Fibroblast of mammary gland (primary cell): ENCODE measurements at places on chromosomes 4 and X.

DNA sequence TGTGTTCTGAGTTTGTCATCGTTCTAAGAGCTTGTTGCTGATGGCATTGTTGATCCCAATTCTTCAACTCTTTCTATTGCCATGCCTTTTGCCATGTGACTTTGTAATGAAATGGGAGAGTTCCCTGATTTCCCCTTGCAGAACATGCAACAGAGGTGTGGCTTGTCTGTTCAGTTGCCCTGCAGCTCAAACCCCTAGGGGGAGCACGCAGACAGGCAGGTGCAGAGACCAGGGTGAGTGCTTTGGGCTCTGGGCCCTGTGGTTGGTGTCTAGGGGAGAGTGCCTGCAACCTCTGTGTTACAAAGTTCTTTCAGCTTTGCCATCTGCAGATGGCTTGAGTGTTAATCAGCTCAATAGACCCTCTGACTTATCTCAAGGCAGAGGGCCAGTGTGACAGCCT lies 332.7 kb downstream of the MID1IP1 start:
- DNase-seq = no peak

DNA sequence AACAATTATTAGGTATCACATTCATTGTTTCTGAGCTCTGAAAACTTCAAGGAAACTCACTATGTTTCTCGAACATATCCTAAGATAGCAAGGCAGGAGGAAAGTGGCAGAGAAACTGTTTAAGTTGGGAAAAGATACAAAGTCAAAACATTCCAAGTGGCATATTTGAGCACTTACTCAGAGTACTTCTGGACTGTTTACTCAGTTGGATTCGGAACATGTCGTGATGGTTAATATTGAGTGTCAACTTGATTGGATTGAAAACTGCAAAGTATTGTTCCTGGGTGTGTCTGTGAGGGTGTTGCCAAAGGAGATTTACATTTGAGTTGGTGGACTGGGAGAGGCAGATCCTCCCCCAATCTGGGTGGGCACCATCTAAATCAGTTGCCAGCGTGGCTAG lies 298.3 kb downstream of the IL1RAPL2 start:
- DNase-seq = peak; percentile 35

DNA sequence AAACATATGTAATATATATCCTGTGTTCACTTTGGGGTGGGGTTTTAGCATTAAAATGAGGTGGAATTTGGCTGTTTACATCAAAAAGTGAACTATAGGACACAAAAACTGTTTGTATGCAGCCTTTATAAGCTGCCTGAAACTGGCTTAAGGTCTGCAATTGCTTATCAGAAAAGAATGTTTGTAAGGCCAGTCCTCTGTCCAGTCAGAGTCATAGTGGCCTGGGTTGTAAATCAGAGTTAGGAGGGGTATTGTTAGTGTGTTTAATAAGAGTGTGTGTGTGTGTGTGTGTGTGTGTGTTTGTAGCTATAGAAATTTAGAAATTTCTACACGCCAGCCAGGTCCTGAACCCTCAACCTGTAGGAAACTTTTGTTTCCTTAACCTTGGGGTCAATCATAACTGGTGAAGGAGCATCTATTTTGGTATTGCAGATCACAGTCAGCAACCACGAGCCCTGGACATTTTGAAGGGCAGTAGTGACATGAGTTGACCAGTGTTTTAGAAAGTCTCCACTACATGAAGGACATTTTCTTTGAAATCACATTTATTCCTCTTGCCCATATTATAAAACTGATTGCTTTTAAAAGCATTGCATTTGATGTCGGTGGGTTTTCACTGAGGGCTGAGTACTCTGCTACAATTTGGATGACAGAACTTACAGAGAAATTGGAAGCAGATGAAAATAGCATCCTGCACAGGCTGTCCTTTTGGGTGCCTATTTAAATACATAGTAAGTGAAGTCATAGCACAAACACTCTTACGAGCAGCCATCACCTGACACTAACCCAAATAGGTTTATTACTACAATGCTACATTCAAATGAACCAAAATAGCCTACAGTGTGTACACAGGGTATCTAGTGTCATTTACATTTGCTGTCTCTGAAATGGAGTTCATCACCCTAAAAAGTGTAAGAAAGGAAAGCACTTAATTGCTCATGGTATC lies 11.2 kb upstream of the TMEM154 start:
- DNase-seq = no peak

DNA sequence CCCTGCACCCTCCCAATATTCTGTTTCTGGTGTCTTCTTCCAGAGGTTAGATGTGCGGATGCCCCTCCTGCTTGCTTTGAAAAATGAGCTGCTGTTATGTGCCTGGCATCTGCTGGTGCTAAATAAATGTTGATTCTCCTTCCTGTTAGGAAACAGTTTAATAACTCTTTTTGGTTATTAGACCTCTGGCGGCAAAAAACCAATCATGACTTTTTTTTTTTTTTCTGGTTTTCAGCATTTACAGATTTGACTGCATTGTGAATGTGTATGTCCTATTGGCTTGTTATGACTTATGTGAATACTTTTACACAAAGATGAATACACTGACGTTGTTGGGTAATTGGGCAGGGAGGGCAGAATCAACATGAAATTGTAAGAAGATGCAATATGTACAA lies 13.6 kb upstream of the TMEM156 start:
- no peak for DNase-seq

GRCh38 chrX:14865201-14865600 lies 7.7 kb downstream of the FANCB start:
- DNase-seq = peak; percentile 7

- no peak for DNase-seq
These were observed 335.3 kb upstream of the NOCT start for GRCh38 chr4:138680256-138680655.

GRCh38 chr4:22667332-22667940 lies 25.3 kb upstream of the GBA3 start:
- peak; percentile 20 for DNase-seq

DNA sequence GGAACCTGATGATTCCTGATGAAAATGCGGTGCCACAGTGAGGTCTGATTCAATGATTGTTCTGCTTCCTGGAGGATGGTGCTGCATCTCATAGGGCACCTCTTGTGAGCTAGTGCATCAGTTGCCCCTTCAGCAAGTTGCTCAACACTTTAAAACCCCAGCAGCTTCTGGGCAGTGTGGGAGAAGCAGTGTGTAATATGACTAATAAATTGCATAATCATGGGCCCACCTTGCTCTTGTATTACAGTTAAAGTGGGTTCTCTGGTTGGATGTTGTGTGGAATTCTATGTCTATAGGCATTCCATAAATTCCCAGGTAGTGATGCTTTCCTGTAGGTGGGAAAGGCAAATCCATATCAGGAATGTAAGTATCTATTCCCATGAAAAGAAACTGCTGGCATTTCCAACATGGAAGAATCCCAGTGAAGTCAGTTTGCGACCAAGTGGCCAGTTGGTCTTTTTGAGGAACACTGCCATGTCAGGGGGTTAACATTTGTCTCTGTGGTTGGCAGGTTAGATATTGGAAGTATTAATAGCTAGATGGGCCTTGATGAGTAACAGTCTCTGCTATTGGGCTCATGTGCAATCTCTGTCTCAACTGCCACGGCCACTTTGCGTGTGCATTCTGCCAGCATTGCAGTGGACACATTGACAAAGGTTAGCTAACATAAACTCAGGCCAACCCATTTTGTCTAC lies 121.1 kb upstream of the OTUD4 start:
- peak; percentile 70 for DNase-seq

DNA sequence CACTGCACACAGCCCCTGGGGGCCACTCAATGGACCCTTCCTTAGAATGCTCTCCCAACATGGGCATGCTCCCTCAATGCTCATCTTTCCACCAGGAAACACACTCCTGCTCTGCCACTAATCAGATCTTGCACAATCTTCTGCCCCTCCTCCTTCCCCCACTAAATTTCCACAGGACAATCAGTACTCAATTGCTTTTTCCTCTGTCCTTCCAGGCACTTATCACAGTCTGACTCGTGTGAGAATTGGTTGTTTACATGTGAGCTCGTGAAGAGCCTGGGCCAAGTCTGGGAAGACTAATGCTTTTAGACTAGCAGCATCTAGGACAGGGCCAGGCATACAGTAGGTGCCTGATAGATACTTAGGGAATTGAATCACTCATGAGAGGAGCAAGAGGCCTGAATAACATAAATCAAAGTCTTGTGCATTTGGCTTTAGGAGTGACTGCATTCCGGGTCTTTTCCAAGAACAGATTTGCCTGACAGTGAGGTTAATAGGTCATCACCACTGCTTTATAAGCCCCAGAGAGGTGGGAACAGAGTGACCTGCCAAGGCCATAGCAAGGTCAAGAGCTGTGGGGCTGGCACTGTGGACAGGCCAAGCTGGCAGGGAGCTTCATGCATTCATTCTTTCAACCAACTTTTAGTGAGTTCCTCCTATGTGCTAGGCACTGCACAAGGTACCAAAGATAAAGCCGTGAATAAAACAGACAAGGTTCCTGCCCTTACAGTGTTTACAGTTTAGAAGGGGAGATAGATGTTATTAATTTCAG lies 55.0 kb downstream of the PRPS1 start:
- DNase-seq = peak; percentile 81

DNA sequence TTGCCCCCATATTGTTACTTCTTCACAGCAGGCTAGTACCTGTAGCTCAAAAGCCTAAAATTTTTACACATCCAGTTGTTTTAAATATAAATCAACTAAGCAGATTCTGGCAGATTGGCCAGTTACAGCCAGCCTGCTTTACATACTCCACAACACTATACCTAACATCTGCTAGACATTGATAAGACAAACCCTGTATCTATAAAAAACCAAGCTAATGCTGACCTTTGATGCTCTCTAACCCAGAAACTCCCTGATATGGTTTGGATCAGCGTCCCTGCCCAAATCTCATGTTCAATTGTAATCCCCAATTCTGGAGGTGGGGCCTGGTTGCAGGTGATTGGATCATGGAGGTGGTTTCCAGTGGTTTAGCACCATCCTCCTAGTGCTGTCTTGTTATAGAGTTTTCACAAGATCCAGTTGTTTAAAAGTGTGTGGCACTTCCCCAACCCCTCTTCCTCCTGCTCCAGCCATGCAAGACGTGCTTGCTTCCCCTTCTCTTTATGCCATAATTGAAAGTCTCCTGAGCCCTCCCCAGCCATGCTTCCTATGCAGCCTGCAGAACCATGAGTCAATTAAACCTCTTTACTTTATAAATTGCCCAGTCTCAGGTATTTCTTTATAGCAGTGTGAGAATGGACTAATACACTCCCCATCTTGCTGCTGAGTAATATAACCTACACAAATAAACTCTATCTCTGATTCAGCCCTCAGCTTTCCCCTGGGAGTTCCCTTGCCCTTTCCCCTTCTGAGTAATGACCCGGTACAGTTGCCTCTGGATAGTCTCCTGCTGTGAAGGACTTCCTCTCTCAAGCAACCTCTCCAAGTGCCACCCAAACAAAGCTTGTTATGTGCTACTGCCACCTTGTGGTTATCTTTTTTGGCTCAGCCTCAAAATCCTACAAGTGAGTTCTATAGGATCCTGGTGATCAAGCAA lies 39.6 kb downstream of the ZCCHC13 start:
- peak; percentile 98 for DNase-seq

DNA sequence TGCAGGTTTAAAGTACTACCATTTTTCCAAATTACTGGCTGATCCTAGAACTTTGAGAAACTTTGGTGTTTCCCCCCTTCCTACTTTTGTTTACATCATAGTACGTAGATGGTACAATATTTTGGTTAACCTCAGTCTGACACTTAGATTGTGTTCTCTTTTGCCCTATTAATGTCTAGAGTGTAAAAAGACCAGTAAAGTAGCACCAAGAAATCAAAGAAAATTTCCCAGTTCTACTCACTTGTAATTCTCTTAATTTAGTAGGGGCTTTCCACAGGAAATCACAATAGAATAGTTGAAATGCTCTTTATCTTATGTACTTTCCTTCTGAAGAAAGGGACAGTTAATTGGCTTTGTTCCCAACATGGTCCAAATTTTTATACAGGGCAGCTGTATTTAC lies 51.6 kb downstream of the NFKB1 start:
- DNase-seq = no peak

GRCh38 chrX:31154946-31155345 lies 83.1 kb upstream of the FTHL17 start:
- no peak for DNase-seq

DNA sequence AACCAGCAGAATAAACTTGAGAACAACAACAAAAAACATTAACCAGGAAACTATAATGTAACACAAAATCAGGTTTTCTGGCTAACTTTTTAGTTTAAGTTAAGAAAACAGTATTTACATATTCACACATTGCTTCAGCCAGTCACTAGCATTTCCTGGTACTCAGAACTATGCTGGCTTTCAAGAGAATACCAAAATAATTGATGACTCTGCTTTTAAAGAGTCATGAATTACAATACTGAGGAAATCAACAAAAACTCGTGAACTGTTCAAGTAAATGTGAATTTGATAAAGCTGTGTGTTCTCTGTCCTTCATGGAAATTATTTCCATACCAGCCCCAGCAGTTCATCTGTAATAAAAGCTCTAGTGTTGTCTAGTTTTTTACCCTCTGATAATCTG lies 27.4 kb downstream of the PRSS12 start:
- peak; percentile 17 for DNase-seq

- peak; percentile 67 for DNase-seq
These were observed 168.8 kb downstream of the CLCN4 start for GRCh38 chrX:10325611-10326010.

DNA sequence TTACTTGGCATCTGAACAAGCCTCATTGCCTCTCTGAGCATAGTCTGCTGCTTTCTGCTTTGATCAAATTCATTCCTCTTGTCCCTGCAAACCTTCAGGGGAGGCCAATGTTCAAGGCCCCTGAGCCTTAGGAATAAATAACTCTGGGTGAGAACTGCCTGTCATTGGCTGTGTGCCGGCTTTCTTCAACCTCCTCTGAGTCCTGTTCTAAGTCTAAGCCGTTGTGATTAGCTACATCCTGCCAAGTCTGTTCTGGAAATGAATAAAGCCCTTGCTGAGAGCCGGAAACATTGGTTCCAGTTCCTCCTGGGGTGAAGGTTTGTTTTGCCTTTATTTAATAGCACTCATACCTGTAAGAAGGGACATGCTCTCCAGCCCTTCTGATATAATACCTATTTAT lies 13.8 kb downstream of the RNF4 start:
- peak; percentile 76 for DNase-seq

DNA sequence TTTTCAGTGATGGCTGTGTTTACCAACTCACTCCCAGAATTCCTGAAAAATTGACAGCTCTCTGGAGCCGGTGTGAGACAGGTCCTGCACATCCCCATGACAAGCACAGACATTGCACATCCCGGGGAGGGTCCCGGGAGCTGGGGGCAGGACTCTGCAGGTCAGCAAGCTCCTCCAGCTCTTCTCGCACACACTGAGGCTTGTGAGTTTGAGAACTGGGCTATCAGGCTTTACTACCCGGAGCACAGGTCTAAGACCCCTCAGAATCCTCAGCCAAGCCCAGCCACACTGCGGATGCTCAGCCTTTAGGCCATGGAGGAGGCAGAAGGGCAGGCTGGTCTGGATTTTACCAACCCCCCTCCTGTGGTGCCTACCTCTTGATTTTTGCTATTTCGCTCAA lies 5.6 kb upstream of the CLDN24 start:
- no peak for DNase-seq

GRCh38 chr4:31081366-31081765 lies 361.2 kb downstream of the PCDH7 start:
- DNase-seq = peak; percentile 60
